ENCODE measurements at places on chromosomes 3 and 15. TPM values are rescaled to one million over a fixed set of nuclear protein-coding genes. Genes with fewer than 3 reads are reported as not detected.

The DOCK3 gene
- total RNA-seq = 0.05 TPM

The ZNF660 gene
- 0.94 TPM for total RNA-seq

The ARRDC4 gene
- total RNA-seq = 9.8 TPM

The GPR27 gene
- total RNA-seq = 0.54 TPM

The C3orf22 gene
- not detected for total RNA-seq

All from cardiac ventricle fibroblast (primary cell).